ENCODE measurements at places on chromosomes 4 and X.

- DNase-seq: no peak
Observed at GRCh38 chr4:8526363-8526855, 53.8 kb upstream of the GPR78 start.

GRCh38 chr4:102298716-102299115, 46.6 kb downstream of the SLC39A8 start:
- DNase-seq: no peak

- no peak for DNase-seq
Observed at GRCh38 chr4:109966891-109967481, 54.3 kb downstream of the EGF start.

GRCh38 chr4:27115221-27115620, 254.6 kb downstream of the STIM2 start:
- DNase-seq: no peak

DNA sequence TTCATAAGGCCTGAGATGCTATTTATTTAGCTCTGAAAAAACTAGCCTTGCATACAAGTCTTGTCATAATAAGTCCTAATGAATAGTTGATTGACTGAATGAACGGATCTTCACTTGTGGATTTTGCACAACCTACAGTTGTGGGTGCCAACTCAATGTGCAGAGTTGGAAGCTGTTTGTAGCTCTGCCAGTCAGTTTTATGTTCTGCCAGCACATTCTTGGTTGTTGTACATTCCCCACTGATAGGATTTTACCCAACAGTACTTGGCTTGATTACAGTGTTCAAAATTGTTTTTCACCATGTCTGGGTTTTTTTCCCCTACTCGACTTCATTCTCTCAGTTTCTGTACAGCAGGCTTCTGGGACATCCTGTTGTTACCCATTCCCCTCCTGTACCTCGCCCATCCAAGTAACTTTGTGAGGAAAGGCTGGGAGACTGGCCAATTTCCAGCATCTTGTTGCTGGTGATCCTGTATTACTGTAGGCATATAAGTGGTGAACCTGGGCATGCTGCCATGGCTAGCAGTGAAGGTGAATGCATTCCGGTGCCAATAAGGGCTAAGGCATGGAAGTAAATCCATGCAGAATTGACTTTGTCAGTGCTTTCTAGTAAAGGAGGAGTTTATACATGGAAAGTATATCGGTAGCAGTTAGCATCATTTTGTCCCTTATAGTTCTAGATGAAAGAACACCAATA, 22.8 kb downstream of the IL1RAPL1 start:
- DNase-seq: no peak

GRCh38 chr4:6596948-6597347, 22.0 kb downstream of the MAN2B2 start:
- no peak for DNase-seq

DNA sequence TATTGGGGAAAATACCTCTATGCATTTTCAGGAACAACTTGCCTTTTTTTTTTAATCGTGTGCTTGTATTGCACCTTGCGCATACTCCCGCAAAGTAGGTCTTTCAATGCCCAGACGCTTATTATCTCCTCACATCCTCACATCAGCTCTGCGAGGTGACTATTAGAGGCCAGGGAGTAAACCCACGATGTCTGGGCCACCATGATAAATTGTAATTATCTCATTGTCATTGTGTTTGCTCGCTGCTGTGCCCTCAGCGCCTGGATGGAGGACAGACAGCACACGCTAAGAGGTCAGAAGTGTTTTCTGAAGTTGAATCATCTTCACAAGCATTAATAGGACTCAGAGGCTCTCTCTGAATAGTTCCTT, 1.0 kb upstream of the RELL1 start:
- no peak for DNase-seq

DNA sequence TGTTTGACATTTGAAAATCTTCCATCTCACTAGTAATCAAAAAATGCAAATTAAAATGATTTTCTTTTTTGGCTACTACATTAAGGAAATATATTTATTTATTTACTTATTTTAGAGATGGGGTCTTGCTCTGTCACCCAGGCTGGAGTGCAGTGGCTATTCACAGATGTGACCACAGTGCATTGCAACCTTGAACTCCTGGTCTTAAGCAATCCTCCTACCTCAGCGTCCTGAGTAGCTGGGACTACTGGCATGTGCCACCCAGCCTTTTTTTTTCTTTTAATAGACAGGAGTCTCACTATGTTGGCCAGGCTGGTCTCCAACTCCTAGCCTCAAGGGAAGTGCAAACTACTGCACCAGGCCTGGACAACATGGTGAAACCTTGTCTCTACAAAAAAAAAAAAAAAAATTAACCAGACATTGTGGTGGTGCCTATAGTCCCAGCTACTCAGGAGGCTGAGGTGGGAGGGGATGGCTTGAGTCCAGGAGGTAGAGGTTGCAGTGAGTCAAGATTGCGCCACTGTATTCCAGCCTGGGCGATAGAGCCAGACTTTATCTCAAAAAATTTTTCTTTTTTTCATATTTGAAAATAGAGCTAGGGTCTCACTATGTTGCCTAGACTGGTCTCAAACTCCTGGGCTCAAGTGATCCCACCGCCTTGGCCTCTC, 4.4 kb upstream of the SMIM14 start:
- DNase-seq: no peak

GRCh38 chr4:163447481-163447880, 26.1 kb downstream of the TKTL2 start:
- DNase-seq: no peak

DNA sequence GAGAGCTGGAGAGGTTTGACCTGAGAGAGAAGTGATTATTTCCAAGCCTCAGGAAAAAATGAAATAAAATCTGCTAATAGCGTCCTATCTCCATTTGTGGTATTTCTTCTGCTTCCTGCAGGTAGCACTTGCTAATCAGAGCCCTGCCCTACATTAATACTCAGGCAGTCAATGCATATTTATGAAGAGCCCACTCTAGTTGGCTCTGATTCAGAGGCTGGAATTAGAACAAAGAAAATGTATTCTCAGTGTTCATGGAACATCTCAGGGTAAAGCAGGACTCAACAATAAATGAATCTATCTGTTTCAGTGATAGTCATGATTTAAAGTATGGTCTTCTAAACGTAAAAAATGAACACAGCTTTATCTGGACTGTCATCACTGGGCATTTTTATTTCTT, 1.4 kb upstream of the ATP8A1 start:
- no peak for DNase-seq

GRCh38 chrX:51860679-51861078, 32.7 kb upstream of the MAGED1 start:
- DNase-seq: peak; percentile 16

DNA sequence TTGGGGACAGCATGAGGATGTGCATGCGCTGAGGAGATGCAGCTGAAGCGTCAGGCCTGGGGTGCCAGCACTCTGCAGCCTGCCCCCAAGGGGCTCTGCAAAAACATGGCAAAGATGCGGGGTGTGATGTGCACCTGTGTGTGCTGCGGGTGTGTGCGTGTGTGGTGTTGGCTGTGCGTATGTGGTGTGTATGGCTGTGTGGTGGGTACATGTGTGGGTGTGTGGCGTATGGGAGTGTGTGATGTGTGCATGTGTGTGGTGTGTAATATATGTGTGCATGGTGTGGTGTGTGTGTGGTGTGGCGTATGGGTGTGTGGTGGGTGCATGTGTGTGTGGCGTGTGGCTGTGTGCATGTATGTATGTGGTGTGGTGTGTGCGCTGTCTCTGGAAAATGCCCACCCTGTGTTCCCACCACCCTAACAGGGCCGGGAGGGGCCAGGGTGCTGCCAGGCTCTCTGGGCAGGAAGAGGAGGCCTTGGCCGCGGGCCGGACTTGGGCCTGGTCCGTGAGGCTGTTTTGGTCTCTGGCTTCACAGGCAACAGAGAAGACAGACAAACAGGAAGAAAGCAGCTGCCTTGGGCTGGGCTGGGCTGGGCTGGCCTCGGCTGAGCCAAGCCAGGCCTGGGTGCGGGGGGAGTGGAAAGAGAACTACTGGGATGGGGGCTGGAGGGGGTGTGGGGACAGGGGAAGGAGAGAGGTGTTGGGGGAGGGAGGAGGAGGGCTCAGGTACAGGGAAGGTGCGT, 1.1 kb upstream of the AVPR2 start:
- no peak for DNase-seq

- no peak for DNase-seq
Observed at GRCh38 chr4:170025523-170026252, 507 bp downstream of the MFAP3L start.

GRCh38 chr4:163440040-163440439, 33.5 kb downstream of the TKTL2 start:
- no peak for DNase-seq

DNA sequence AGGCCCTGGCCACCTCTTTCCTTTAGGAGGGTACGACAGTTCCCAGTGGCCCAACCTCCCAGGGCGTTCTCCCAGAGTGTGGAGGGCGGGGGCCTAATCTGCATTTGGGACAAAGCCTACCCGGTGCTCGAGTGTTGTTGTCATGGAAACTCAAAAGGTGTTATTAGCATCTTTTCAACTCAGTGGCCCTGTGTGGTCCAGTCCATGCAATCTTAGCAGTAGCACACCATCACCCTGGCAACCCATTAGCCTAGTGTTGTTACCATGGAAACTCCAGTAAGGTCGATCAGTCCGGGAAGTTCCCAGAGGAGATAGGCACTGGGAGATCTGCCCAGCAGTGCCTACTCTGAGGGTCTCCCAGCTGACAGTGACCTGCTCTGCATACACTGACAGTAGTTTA, 20.2 kb downstream of the APLN start:
- no peak for DNase-seq

GRCh38 chr4:7398788-7399439, 35.8 kb downstream of the PSAPL1 start:
- no peak for DNase-seq

GRCh38 chr4:38630519-38630918, 33.5 kb upstream of the KLF3 start:
- no peak for DNase-seq

GRCh38 chr4:336893-337142, 796 bp upstream of the ZNF141 start:
- no peak for DNase-seq

GRCh38 chrX:149198980-149199732, 305.9 kb downstream of the IDS start:
- DNase-seq: no peak

GRCh38 chr4:120691536-120691935, 231.0 kb downstream of the PRDM5 start:
- no peak for DNase-seq

- no peak for DNase-seq
Observed at GRCh38 chr4:2025817-2026216, 17.0 kb upstream of the NELFA start.

- no peak for DNase-seq
Observed at GRCh38 chr4:180789929-180790328, 1453.3 kb upstream of the TENM3 start.

DNA sequence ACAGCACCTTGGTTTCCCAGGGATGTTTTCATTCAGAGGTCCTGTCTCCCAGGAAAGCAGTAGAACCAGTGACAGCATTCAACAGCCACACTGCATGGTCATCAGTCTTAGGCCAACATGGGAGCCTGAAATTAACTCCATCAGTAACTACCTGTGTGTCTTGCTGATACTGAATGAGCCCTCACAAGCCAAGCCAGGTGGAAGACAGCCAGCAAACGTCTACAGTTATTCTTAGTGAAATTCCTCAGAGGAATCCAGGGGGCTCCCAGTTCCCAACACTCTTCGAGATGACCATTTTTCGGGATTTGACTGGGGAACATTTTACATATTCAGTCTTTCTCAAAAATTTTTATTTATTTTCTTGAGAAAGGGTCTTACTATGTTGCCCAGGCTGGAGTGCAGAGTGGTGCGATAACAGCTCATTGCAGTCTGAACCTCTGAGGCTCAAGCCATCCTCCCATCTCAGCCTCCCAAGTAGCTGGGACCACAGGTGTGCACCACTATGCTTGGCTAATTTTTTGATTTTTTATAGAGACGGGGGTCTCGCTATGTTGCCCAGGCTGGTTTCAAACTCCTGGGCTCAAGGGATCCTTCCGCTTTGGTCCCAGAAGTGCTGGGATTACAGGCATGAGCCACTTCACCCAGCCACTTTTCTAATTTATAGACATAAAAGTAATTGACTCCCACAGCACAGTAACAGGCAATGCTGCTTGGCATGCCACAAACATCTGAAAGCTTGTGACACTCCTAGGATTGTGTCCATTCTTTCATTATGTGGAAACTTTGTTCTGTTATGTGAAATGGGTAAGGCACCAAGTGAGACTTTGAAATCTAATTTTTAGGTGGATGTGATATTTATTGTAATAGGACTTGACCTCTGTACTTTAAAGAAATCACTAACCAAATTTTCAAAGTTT, 116.9 kb downstream of the SOWAHB start:
- no peak for DNase-seq

- no peak for DNase-seq
Observed at GRCh38 chr4:68416591-68416990, 30.7 kb upstream of the TMPRSS11E start.

GRCh38 chr4:84814094-84814750, 152.3 kb downstream of the WDFY3 start:
- no peak for DNase-seq

GRCh38 chrX:41350976-41351569, 17.1 kb downstream of the DDX3X start:
- DNase-seq: no peak

DNA sequence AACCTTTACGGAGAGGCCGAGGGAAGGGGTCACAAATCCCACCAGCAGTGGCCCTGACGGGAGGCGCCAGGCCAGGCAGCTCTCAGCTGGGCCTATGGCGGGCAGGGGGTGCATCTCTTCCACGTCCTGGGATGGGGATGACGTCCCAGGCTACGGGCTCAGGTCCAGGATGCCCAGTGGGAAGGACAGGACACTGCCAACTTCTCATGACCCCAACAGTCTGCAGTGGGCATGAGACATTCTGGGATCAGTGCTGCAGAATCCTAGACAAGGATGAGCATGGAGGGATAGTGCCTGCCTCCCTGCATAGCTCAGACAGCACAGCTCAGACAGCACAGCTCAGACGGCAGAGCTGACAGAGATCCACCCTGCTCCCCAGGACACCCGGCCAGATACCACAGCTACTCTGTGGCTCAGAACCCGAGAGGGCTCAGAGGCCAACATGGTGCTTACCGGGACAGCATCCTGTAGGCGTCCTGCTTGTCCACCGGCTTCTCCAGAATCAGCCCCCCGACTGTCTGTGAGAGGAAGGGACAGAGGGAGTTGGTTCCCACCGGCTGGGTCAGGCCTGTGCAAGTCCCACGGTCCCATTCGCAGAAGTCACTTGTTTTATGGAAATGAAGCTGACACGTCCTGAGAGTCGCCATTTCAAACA, 17.3 kb downstream of the ASMTL start:
- DNase-seq: no peak

GRCh38 chrX:68945603-68946228, 116.9 kb downstream of the EFNB1 start:
- peak; percentile 5 for DNase-seq

DNA sequence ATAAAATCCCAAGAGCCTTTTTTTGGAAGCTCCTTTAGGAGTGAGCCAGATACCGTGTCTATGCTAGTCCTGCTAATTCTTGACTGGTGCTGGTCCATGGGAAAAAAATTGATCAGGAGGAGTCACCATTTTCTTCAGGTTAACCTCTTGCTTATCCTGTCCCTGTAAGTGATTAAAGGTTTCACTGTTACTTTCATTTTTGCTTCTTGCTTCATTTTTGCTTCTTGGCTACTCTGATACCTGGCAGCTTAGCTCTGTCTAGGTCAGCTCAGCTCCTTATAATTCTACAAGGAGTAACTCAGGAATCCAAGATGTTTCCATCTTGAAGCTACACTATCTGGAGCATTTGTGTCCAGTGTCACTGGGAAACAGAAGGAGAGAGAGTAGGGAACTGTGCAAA, 45.7 kb downstream of the AFM start:
- no peak for DNase-seq
